ENCODE measurements at places on chromosomes 11 and 22.
A peak's percentile ranks its signal among the peaks of the same experiment; 100 is the strongest.

DNA sequence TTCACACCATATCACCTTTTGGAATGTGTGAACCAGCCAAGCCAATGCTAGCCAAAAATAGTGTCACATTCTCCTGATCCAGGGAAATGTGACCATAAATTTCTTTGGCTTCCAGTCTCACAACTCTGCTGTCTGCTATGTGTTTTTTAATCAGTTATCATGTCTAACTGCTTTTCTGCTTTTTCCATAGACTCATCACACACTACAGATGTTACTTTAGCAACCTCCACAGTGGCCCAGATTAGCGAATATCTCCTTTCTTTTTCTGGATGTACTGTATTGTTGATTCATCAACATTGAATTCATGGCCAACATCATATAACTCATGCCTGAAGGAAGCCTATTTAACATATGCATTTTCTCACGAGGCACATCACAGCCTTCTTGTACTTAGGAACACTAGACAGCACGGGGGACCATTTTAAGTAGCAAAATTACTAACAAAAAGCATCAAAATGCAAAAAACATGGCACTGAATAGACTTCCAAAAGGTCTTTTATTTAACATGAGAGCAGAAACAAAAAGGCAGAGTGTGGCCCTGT, 73.1 kb upstream of the POU2AF2 start:
- no peak for DNase-seq

DNA sequence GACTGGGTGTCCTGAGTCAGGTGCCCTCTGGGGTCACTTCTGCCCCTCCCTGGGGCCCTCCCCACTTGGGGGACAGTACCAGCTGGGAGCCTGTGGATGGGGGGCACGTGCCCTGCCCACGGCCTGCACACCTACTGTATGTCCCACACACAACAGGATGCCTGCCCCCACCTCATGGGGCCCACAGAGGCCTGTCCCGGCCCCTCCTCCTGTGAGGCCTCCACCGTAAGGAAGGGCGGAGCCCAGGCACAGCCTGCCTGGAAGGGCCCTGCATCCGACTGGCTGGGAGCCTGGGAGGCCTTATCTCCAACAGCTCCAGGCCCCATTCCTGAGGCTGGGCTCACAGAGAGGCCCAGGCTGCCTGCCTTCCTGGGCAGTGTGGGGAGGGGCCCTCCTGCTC, 47.8 kb downstream of the BRSK2 start:
- DNase-seq: no peak

DNA sequence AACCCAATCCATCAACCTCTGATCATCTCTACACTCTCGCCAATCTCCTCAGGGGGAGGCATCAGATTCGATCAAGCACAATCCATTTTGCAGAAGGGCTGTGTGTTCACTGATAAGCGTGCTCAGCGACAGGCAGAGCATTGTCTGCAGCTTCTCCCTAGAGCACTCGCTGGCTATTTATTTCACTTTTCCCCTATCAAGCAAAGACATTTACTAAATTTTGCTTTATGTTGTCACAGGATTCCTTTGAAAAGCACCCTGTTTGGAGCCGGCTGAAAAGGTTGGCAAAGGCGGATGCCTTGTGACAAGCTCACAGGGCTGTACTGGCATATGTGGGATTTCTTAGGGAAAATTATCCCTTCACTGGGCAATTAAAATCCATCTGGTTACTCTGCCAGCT, 1381.5 kb upstream of the TENM4 start:
- DNase-seq: no peak

DNA sequence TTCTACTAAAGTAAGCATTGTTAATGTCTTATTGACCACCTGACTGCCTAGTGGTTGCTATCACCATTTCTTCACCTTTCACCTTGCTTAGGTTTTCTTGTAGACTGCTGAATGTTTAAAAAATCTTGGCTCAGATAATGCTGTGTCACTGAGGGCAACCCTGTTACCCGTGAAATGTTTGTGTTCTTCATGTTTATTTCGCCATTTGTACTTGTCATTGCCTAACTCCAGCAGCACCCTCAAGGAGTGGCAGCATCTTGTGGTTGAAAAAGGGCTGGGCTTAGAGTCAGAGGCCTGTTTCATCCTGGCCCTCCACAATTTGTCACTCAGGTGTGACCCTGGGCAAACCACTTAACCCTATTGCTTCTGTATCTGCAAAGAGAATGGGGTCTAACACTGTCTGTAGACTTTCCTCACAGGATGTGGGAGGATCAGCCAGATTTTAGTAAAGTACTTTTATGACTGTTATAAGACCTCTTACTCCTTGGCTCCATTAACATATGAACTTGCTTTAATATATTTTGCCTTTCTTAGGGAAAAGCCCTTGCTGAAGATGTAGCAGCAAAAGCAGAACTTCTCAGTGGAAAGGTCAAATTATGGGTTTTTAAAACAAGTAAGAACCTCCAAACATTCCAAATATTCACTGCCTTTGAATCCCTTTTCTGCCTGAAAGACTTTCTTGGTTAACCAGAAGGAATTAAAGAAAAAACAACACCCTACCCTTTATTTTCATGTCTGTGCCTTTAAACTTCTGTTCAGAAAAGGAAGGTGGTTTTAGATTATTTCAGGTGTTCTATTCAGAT, 154.5 kb upstream of the C11orf87 start:
- no peak for DNase-seq

- DNase-seq: peak; percentile 51
Observed at GRCh38 chr22:47918276-47918921, 1155.9 kb downstream of the TBC1D22A start.

GRCh38 chr11:27057091-27057780, 16.6 kb downstream of the BBOX1 start:
- DNase-seq: no peak

GRCh38 chr11:68683536-68684384, 584 bp upstream of the GAL start:
- DNase-seq: no peak

GRCh38 chr11:126444072-126444471, 88.6 kb downstream of the ST3GAL4 start:
- no peak for DNase-seq

DNA sequence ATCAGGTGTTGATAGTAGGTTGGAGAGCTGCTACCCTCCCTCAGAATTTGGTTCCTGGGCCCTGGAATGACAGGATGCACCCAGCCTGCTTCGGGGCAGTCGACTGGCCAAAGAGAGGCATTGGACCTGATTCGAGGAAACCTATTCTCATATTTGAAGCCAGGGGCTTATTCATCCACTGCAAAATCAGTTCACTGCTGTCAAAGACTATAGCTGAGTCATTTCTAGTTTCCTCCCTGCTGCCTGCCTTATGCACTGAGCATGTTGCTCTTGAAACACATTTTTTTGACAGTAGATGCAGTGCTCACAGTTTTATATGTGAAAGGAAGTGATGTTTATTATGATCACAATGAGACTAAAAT, 565.4 kb downstream of the ETS1 start:
- peak; percentile 79 for DNase-seq

GRCh38 chr22:29147331-29147899, 58.3 kb upstream of the EMID1 start:
- DNase-seq: no peak

DNA sequence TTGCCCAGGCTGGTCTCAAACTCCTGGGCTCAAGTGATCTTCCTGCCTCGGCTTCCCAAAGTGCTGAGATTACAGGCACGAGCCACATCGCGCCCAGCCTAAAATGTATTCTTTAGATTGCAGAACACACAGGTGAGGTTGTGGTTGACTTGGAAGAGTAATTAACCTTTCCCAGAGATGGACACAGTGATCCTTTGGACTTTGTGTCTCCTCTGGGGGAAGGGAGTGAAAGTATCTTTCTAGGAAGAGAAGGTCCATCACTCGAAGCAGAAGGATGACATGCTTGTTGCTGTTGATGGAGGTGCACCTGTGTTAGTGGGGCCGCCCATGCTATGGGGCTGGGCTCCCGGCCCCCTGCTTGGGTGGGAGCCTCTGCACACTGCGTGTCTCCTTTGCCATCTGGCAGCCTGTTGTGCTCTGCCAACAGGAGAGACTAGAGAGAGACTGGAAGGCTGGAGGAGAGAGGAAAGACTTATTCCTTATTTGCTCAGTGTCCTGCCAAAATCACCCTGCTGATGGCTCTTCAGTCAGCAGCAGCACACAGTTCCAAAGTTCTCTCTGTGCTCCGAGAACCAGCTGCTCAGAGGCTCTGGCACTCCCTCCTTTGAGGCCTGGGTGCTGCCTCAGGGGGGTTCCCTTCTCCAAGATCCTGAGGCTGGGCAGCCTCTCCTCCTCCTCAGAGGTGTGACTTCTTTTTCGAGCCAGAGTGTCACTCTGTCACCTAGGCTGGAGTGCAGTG, 33.1 kb upstream of the CYB5R3 start:
- DNase-seq: no peak

- no peak for DNase-seq
Observed at GRCh38 chr11:13152264-13152663, 125.3 kb upstream of the BMAL1 start.

DNA sequence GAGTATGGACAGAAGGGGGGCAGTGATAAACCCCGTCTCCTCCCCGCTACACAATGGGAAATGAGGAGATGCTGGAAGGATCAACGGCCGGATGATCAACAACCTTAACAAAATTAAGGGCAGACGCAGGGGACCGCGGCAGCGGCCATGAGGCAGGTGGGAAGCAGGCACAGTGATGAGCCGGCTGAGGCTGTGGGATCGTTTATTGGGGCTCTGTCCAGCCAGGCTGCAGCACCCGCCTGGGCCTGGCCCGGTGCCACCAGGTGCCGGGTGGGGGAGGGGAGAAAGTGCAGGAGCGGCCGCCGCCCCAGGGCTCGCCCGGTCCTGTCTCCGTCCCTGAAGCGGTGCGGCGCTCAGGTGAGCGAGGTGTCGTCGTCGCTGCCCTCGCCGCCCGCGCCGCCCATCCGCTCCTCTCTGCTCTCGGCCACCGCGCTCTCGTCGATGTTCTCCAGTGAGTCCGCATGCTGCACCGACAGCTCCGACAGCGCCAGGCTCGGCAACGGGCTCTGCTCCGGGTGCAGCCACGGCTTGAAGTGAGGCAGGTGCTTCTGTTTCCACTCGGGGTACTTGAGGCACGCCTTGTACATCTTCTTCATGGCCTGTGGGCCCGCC, 2.4 kb upstream of the ARAP1 start:
- DNase-seq: no peak

- peak; percentile 78 for DNase-seq
Observed at GRCh38 chr22:40348025-40348658, 1.8 kb downstream of the ADSL start.

GRCh38 chr11:128693416-128693712, 508 bp upstream of the FLI1 start:
- DNase-seq: no peak

GRCh38 chr22:41822317-41823057, 10.4 kb upstream of the SREBF2 start:
- peak; percentile 69 for DNase-seq

DNA sequence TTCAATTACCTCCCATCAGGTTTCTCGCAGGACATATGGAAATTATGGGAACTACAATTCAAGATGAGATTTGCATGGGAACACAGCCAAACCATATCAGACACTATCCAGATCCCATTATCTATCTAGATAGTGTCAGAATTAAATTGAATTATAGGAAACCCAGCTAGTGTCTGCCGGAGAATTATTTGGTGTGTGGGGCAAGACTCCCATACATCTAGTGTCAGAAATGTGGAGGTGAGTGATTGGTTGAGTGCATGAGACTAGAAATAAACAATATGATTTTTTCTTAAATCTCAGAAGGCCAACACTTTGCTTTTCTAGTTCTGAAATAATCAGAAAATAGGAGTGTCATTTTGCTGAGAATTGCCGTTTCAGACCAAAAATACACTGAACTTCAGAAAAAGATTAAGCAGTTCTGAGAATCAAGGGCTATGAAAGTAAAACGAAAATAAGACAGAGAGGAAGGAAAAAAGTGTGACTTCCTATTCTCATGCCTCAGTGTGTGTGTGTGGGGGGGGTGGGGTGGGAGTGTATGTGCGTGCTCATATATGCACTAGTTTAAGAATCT, 21.3 kb downstream of the CASP12 start:
- peak; percentile 21 for DNase-seq

DNA sequence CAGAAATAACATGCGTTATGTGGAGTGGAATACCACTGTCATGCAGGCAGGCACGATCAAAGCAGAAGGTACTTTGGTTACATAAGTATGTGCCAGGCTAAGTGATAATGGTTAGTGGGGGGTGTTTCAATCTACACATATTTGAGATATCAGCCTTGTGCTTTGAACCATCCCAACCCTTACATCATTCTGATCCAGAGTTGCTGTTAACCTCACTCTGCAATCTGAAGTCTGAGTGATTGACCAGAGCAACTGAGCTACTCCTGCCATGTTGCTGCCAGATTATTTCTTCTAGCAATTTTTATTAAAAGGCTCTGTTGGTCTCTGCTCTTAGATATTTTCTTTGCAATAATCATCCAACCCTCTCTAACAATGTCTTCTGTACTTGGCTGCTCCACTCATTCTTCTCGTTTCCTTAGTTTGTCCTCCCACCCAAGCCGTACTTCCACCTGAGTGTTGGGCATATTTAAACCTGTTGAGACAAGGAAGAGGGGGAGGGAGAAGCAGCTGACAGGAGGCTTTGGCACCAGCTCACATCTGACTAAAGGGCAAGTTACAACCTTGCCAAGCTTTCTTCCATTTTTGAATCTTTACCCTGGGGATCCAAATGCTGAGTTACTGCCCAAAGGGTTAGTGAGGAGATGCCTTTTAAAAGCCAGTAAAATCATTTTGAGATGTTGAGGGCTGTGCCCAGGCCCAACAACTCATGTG, 114.1 kb upstream of the SESN3 start:
- no peak for DNase-seq

DNA sequence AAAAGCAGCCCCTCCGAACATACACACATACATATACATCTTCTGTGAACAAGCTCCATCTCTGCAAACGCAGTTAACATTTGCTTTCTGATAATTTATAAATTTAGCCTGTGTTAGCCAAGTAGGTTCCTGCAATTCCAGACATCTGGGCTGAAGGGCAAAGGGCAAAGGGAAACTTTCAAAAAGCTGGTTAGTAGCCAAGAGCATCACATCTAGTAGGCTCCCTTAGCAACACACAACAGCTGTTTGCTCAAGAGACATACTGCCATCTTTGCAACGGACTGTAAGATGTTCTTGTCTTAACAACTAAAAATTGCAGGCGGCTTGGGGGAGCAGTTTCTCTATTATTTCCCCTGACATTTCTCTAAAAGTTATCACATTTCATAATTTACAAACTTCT, 134.9 kb downstream of the RBFOX2 start:
- no peak for DNase-seq

DNA sequence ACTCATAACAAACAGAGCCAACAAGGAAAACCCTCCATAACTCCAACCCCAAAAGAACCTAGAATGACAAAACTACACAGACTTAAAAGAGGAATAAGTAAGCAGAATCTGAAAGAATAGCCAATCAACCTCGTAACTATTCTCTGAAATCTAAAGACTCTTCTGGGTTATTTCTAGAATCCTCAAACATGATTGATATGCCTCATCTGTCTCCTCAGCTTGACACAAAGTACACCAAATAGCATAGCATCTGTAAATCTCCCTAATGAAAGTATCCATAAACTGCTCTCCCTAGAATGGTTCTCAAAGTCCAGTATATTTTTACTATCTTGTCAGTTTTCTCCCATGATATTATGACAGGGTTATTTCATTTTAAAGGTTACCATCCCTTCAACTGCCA, 195.0 kb downstream of the TTC28 start:
- no peak for DNase-seq

- DNase-seq: no peak
Observed at GRCh38 chr11:128116885-128117284, 470.5 kb downstream of the ETS1 start.

- no peak for DNase-seq
Observed at GRCh38 chr22:46077669-46078099, 72.6 kb upstream of the PPARA start.

All from activated CD4-positive, alpha-beta T cell treated with anti-CD3 and anti-CD28 coated beads, Interleukin-2, Interleukin-6, amounts not matched to agents 100 ng/mL and 50 ng/mL, durations not matched to agents 16 hours and 8 hours (primary cell).